ENCODE measurements at places on chromosomes 4 and X.

GRCh38 chr4:28225689-28226353, 1365.2 kb downstream of the STIM2 start:
- DNase-seq, result no peak

DNA sequence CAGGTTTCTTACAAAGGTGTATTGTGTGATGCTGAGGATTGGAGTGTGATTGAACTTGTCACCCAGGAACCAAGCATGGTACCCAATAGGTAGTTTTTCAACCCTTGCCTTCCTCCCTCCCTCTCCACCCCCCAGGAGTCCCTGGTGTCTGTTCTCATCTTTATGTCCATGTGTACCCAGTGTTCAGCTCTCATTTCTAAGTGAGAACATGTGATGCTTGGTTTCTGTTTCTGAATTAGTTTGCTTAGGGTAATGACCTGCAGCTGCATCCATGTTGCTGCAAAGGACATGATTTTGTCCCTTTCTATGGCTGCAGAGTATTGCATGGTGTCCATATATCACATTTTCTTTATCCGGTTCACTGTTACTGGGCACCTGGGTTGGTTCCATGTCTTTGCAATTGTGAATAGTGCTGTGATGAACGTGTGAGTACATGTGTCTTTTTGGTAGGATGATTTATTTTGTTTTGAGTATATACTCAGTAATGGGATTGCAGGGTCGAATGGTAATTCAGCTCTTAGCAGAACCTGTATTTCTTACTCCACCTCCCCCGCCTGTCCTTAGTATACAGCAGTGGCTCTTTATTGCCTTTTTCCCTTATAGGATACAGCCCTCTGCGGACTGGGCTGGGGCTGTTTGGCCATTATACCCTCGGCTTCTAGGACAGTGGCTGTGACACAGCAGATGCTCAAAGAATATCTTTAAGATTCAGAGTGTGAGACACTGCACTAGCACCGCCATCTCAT, 145.4 kb downstream of the PTTG2 start:
- no peak for DNase-seq

DNA sequence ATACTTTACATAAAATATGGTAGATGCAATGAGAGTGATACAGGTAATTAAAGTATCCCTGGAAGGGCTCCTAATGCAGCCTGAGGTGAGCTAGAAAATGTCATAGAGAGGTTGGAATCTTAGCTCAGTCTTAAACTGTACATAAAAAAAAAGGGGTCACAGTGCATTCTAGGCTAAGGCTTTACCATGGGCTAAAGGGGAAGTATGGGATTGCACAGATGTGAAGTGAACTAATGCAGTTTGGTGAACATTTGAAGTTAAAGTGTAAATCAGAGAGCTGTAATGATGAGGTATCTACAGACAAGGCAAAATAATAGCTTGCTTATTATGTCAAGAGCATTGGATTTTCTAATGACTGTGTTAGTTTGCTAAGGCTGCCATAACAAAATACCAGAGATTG, 405.9 kb downstream of the ADGRL3 start:
- DNase-seq, result no peak

GRCh38 chr4:151983854-151984253, 223.0 kb upstream of the GATB start:
- DNase-seq, result no peak

DNA sequence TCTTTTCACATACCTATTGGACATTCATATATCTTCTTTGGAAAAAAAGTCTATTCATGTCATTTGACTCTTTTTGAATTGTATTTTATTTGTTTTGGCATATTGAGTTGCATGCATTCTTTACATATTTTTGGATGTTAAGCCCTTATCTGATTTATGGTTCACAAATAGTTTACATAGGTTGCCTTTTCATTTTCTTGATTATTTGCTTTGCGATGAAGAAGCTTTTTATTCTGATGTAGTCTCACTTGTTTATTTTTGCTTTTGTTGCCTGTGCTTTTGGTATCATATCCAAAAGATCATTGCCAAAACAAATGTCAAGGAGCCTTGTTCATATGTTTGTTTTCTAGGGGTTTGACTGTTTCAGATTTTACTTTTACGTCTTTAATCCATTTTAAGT, 43.9 kb downstream of the SPOCK3 start:
- no peak for DNase-seq

- DNase-seq, result no peak
These were observed 44.9 kb downstream of the STAP1 start for GRCh38 chr4:67603310-67604028.

DNA sequence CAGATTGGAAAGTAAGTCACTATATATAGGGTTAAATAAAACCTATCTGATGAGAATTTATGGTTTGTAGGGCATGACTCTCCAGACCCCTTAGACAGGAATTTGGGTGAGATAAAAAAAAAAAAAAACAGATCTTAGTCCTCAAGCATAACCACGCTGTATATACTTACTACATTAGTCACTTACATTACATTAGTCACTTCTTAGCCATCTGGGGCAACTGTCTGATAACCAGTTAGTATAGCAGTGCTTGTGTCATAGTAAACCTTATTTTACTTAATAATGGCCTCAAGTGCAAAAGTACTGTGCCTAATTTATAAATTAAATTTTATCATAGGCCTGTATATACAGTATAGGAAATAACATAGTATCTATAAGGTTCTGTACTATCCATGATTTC, 60.2 kb upstream of the RPS6KA6 start:
- DNase-seq, result no peak

DNA sequence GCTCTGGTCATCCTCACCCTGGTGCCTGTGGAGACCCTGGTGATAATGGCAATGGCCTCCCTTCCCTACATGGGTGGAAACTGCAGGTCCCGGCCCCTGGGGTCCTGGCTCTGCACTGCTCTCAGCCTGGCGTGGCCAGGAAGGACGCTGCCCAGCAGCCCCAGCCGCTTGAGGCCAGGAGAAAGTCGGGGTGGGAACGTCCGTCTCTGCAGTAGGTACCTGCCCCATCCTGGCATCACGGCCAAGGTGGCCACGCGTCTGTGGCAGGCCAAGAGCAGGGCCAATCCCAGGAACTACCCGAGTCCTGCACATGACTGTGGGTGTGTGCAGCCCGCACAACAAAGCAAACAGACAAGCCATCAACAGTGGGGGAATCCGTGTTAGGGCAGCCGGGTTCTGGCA, 33.8 kb downstream of the FGFRL1 start:
- no peak for DNase-seq

GRCh38 chrX:106378616-106379015, 210.5 kb downstream of the PWWP3B start:
- DNase-seq, result no peak

- no peak for DNase-seq
These were observed 53.2 kb upstream of the CCDC149 start for GRCh38 chr4:24966076-24966475.

DNA sequence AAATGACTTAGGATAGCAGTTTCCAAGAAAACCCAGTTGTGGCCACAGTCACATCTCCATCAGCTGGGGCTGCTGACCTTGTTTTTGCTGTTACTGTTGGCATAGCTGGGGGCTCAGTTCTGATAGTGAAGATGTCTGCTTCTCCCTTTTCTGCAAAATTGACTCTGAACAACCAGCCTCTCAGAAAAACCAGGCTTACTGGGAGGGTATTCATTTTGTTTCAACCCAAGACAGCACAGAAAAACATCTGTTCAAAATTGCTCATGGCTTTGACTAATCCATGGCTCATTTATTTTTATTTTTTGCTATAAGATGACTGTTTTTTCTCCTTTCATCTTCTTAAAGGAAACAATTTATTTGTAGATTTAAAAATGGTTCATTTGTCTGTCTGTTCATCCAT, 53.1 kb downstream of the RASL11B start:
- DNase-seq, result no peak

GRCh38 chrX:153226344-153227185, 47.5 kb downstream of the MAGEA1 start:
- no peak for DNase-seq

DNA sequence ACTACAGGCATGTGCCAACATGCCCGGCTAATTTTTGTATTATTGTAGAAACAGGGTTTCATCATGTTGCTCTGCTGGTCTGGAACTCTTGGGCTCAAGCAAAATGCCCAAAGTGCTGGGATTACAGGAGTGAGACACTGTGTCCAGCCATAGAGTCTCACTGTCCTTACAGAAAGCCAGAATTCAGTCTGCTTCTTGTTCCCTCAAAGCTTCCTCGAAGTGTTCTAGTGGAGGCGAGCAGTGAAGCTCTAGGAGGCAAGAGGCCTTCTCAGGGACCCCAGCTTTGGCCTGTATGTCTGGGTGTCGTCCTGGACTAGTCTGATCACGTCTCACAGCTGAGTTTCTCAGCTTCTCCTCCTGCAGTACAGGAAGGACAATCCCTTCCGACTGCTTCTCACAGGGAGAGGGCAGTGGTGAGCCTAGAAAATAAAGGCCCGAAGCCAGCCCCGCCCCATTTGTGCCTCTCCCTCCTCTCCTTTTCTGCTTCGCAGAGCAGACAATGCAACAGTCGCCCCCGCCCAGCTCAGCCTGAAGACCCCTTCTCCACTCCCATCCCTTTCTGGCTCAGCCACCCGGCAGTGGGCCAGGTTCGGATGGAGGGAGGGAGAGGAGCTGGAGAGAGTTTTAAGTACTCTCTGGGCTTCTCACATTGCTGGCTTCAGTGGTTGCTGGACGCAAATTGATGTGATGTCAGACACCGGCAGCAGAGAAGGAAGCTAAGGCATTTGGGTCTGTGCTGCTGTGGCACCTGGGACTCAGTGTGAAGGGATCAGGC, 11.1 kb upstream of the FAM3A start:
- DNase-seq, result peak; percentile 52
